Left forelimb (tissue), 1 donor: ENCODE measurements at places on chromosomes 12 and 14.

- DNase-seq, result no peak
Observed at GRCh38 chr12:61854902-61855301, 405.3 kb upstream of the USP15 start.

DNA sequence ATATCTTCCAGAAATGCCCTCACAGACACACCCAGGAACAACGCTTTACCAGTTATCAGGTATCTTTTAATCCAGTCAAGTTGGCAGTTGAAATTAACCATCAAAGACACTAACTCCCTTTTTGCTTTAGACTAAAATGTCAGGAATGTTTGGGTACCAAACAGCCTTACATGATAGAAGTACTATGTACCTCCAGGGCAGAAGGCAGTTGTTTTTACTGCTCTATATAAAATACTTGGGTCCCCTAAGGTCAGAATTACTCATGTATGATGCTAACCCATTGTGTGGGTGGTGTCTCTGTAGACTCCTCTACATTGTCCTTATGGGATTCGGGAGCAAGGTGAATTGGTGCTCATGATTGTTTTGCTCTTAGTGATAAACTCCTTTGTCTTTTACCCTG, 492.5 kb upstream of the FLRT2 start:
- no peak for DNase-seq

GRCh38 chr12:645563-646071, 17.6 kb downstream of the NINJ2 start:
- no peak for DNase-seq

DNA sequence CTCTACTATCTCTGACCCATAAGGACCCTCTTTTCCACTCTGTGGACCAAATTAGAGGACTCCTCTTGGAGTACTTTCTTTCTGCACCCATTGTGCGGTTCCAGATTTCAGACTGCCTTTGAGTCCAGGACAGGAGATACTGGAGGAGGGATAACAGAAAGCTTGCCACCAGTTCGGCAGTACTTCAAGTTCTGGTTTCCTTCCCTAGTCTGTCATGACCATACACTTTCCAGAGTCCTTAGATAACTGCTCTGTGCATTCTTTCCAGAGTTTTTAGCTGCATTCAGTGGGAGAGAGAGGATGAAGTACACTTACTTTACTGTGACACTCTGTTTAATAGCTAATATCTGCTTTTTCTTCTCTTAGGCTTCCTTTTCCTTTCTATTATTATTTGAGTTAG, 54.8 kb upstream of the OSBPL8 start:
- DNase-seq, result no peak

GRCh38 chr12:52148464-52149181, 43.2 kb downstream of the KRT80 start:
- DNase-seq, result no peak

GRCh38 chr12:14454098-14454907, 88.8 kb downstream of the ATF7IP start:
- no peak for DNase-seq

- DNase-seq, result no peak
Observed at GRCh38 chr14:68238976-68239375, 419.4 kb downstream of the RAD51B start.

DNA sequence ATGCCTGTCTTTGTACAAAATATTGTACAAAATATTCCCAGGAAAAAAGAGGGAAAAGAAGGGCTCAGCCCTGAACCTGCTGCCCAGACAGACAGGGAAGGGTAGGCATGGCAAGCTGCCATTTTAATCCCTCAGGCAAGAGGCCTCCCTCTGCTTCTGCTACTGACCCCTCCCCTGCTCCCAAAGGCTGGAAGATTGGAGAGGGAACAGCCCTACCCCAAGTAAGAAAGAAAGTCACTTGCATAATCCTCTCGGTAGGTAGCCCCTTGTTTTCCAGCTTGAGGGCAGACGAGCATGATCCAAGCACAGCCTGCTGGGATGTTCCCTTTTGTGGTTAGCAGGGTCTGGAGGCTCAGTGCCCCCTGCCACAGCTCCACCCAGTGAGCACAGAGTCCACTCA, 20.7 kb downstream of the ADCY6 start:
- no peak for DNase-seq

GRCh38 chr14:59018978-59019377, 169.5 kb upstream of the DAAM1 start:
- no peak for DNase-seq

GRCh38 chr12:42332301-42333285, 6.6 kb downstream of the PPHLN1 start:
- no peak for DNase-seq

DNA sequence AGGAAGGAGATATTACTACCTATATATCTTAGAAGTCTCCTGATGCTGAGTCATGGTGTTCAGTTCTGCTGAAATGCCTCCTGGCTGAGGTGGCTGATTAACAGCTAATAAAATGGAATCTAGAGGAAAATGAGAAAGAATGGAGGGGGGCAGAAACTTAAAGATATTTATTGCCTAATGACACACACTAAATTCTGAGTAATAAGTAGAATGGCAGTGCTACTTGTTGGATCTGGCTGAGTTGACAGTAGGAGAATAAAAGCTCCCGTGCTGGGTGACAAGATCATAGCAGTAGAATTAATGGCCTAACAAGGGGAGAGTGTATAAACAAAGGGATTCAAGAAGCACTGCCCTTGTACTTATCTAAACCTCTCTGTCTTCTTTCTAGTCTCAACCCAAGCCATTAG, 137.5 kb downstream of the CNTN1 start:
- DNase-seq, result no peak

- DNase-seq, result no peak
Observed at GRCh38 chr14:54654605-54655004, 87.7 kb downstream of the SAMD4A start.

DNA sequence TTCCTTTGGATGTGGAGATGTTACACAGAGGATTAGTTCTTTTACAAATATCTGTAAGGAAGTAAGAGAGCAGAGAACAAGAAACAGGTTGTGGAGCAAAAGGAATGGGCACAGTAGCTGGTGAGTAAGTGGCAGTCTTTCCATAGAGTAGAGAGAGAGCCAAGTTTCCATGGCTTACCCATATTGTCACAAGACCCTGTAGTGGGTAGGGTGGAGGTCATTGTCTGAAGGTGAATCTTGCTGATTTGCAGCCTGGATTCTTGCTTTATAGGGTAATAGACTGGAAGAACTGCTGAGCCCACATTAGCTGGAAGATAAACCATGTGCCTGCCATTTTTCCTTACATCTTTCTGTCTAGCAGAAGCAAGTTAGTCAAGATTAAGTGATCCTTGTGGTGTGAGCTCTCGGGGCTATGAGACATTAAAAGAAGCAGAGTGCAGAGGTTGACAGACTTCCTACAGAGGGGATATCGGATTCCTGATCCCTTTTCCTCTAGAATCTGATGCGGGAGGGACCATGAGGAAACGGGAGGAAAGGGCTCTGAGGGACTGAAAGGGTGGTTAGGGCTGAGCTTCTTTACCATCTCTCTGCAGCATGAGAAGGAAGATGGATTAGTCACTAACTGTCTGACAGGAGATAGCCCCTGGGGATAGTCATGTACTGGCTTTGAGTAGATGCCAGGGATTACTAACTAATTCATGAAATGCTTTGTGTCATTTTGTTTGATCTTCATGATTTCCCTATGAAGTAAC, 44.0 kb upstream of the LRTM2 start:
- no peak for DNase-seq

DNA sequence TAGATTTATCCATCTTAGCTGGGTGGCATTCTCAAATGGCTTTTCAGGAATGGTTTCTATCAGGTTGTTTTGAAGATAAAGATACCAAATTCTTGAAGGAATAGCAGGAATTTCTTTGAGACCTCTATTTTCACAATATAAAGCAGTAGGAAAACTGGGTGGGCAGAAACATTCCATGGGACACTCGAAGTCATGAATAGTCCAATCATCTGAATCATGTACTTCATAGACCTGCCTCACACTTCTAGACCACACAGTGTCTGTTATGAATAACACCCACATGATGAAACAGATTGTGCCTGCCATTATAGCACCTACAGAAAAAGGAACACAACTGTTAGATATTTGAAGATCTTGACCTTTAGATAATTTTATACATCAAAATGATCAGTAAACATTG, 1.8 kb downstream of the KERA start:
- DNase-seq, result no peak

DNA sequence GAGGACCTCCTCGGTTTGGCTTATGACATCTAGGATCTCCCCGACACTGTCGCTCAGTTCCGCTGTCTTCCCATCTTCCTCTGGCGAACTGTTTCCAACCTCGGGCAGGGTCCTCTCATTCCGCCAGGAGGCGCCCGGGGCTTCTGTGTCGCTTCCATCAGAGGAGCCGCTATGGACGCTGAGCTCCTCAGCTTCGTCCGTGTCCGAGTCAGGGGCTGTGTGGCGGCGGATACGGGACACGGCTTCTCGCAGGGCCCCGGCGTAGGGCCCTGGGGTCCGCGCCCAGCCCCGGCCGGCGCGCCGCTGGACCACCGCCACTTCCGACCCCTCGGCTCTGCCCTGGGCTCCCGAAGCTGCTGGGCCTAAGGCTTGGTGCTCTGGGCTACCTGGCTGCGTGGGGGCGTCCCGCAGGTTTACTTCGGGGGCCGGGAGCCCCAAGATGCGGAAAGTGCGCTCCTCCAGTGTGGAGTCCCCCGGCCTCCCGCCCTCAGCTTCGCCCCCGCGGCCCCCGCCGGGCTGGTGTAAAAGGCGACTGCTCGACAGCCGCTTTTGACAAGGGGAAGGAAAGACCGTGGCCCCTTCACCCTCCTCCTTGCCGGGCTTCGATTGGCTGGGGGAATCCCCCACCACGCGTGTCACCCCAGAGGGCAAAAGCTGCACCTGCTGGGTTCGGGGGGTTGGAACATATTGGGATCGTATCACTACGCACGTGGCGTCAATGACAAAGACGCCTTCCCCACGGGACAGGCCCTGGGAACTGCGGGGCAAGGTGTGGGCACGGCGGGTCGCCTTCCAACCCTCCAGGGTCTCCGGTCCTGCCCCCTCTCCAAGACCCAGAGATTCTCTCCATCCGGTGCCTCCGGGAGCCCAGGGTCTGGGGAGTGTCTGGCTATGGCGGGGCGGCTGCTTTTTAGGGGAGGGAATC, 2.1 kb downstream of the DDN start:
- peak; percentile 85 for DNase-seq

GRCh38 chr12:50523772-50524171, 19.0 kb downstream of the DIP2B start:
- DNase-seq, result no peak

DNA sequence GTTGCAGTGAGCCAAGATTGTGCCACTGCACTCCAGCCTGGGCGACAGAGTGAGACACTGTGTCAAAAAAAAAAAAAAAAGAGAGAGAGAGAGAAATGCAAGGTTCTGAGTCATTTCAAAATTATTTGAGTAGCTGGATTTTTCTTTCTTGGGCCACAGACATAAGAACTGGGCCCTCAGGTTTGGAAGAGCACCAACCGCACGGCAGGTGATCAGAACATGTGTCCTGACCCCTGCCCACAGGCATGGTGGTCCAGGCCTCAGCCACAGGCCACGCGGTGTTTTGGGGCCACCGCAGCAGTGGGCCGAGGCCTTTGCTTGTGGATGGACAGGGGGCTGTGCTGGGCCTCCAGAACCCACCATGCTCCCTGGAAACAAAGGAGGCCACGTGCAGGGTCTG, 126.7 kb downstream of the CALM1 start:
- no peak for DNase-seq

DNA sequence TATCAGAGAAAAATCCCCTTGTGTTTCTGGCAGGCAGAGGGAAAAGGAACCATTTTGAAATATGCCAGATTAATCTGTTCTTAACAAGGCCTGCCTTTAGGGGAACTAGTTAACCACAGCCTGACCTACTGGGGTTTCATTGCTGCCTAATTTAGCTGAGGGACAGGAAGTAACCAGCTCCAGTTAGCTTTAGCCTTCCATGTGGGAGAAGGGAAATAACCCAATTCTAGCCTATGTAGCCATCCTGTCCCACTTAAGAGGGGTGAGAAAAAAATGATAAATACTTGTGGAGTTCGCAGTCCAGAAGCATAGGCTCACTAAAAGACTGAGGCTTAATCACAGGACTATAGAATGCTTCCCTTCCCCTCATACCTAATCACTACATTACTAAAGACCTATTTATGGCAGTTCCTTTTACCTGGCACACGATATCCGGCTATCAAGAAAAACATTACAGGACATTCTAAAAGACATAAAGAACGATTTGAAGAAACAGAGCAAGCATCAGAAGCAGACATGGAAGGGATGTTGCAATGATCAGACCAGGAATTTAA, 22.8 kb downstream of the COX8C start:
- no peak for DNase-seq

DNA sequence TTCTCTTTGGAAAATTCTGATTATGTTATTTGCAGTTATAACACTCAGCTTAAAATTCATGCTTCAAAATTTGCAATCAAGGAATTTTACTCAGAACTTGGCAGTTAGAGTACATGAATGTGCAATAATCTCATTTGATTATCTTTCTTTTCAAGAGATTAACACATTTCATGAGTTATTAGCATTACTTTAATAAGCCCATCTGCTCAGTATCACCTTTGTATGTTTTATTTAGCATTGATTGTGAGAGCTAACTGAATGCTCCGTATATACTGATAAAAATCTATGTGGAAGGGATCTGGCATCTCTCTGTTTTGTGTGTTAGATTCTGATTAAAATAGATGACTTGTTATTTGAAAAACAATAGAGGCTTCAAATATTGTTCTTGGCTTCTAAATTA, 55.6 kb upstream of the CPNE8 start:
- no peak for DNase-seq

GRCh38 chr12:27347779-27348178, 15.1 kb downstream of the BMAL2 start:
- no peak for DNase-seq

GRCh38 chr14:66087231-66087630, 398.9 kb upstream of the CCDC196 start:
- DNase-seq, result no peak

DNA sequence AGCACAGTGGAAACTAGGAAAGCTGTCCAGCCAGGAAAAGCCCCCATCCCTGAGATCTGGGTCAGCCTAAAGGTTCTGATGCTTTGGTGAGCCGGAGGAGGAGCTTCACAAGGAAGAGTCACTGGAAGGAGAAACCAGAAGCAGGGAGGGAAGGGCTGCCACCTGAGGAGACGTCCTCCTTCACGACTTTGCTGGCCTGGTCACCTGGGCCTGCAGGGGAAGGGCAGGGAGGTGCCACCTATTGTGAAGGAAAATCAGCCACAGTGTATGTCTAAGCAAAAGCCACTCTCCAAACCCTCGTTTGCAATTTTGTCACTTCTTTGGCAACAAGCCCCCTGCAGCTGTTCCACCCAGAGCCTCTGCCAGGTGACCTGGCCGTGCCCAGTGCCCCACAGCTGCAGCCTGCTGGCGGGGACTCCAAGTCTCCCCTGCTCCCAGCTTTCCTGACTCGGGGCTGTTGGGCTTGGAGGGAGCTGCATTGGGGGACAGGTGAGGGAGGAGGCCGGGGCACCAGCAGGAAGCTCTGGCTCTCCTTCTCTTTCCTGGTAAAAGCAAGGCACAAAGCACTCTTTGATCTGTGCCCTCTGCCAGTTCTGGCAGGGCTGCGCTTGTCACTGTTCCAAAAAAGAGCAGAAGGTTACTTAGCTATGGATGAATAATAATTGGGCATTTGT, 120.9 kb upstream of the BCL2L14 start:
- DNase-seq, result no peak
